ENCODE measurements at places on chromosomes 13 and 19. TPM values are rescaled to one million over a fixed set of nuclear protein-coding genes. Genes with fewer than 3 reads are reported as not detected.

VSTM2B gene
- polyA plus RNA-seq: not detected

KLK3 gene
- polyA plus RNA-seq: not detected

GRK1 gene
- not detected for polyA plus RNA-seq

ZNF226 gene
- polyA plus RNA-seq: 9.1 TPM

C1QTNF9B gene
- not detected for polyA plus RNA-seq

RHPN2 gene
- polyA plus RNA-seq: 0.23 TPM

GNA15 gene
- 41.3 TPM for polyA plus RNA-seq

ZNF418 gene
- polyA plus RNA-seq: 0.74 TPM

TEX26 gene
- not detected for polyA plus RNA-seq

ZNF491 gene
- not detected for polyA plus RNA-seq

OR7D2 gene
- not detected for polyA plus RNA-seq

RFPL4AL1 gene
- polyA plus RNA-seq: not detected

ZNF568 gene
- 0.38 TPM for polyA plus RNA-seq

SCAF1 gene
- 7.5 TPM for polyA plus RNA-seq
